ENCODE measurements at places on chromosomes 6 and 20.

- no peak for DNase-seq
These were observed 4.3 kb downstream of the ARFRP1 start for GRCh38 chr20:63703471-63703975.

- DNase-seq = no peak
These were observed 7.9 kb upstream of the ABHD12 start for GRCh38 chr20:25398376-25399036.

GRCh38 chr20:63005862-63006539, 763 bp downstream of the BHLHE23 start:
- no peak for DNase-seq

GRCh38 chr20:44211177-44212039, 837 bp upstream of the OSER1 start:
- DNase-seq = no peak

GRCh38 chr20:58403272-58403671, 14.2 kb downstream of the VAPB start:
- DNase-seq = no peak

GRCh38 chr6:70834520-70834919, 122.3 kb downstream of the B3GAT2 start:
- DNase-seq = no peak

- no peak for DNase-seq
These were observed 7.0 kb downstream of the KAT14 start for GRCh38 chr20:18144541-18145099.

- no peak for DNase-seq
These were observed 14.3 kb upstream of the FOXP4 start for GRCh38 chr6:41531591-41532582.

DNA sequence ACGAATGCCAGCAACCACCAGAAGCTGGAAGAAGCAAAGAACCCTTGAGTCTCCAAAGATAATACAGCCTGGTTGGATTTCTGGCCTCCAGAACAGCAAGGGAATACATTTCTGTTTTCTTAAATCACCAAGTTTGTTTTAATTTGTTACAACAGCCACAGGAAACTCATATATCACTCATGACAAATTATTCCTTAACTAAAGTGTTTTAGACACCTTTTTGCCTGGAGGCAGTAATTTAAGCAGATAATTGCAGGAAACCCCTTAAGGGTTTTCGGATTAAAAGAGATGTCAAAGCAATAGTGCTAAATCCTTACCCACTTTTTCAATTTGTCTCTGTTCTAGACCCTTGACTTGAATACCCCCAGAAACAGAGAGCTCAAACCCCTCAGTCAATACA, 1050.0 kb downstream of the EPHA7 start:
- no peak for DNase-seq

GRCh38 chr6:11023032-11023431, 21.1 kb downstream of the ELOVL2 start:
- DNase-seq = no peak

DNA sequence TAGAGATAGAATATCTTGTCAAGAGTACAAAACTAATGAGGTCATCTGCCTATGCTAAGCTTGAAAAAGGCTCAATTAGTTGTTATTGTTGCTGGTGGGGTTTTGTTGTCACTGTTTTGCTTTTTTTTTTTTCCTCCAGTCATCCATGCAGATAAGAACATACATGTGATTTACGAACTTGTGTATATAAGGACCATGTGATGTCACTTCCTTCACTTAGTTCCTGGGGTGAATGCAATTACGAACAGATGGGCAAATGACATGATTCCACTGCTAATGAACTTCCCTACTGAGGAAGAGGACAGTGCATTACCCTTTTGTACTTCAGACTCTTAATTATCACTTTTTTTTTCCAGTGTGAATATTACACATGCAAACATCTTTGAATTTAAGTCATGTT, 1175.3 kb upstream of the GJE1 start:
- no peak for DNase-seq

GRCh38 chr6:19037607-19038006, 650.5 kb downstream of the RNF144B start:
- DNase-seq = no peak

DNA sequence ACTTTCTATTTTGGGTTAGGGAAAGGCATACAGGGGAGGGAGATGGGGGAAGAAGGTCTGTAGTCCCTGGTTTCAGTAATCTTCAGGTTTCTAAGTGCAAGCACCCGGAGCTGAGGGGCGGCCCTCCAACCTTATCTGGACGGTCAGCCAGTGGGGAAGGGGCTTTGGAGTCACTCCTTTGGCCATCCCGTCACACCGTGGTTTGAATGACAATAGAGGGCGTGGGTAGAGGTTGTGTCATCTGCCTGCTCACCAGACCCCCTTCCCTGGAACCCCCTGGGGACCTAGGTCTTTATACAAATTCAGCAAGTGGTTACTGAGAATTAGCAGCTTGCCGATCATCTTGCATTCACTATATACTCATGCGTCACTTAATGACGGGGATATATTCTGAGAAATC, 29.1 kb downstream of the STK35 start:
- DNase-seq = no peak

GRCh38 chr6:8000188-8000596, 64.0 kb downstream of the BLOC1S5 start:
- DNase-seq = no peak

- no peak for DNase-seq
These were observed 127.5 kb downstream of the EYA4 start for GRCh38 chr6:133368664-133369063.

- DNase-seq = no peak
These were observed 121.6 kb downstream of the PREX1 start for GRCh38 chr20:48706116-48706656.

DNA sequence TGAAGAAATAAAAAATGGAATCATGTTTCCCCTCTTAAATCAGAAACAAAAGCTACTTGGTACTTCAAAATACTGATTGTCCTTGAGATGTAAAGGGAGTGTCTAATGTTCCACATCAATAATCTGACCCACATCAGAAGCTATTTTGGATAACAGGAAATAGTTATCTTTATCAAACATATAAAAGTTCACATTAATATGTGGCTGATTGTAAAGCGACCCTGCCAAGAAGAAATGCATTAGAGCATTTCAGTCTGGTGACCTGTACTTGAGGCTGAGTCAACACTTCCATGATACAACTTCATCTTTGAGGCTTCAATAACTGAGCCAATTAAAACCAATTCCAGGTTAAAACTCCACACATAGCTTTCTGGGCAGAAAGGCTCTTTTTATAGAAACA, 31.8 kb downstream of the SYNE1 start:
- DNase-seq = no peak

- DNase-seq = no peak
These were observed 60.5 kb upstream of the BHLHE23 start for GRCh38 chr20:63067266-63067635.

DNA sequence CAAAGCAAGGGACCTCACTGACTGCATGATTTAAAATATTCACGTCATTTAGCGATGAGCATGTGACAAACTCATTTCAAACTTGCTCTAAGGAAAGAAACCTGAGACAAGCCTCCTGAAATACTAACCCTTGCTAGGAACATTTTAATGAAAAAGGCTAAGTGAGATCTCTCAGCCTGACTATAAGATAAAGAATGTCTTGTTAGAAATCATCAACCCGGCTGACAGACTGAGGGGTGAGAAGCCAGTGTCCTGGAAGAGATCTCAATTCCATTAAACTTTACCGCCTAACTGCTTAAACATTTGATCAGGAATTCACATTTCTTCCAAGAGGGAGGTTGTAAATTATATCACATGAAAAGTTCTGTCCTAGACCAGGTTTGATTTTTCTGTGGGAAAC, 274.8 kb upstream of the EXOC2 start:
- no peak for DNase-seq

GRCh38 chr6:71490876-71491275, 202.3 kb downstream of the OGFRL1 start:
- no peak for DNase-seq

DNA sequence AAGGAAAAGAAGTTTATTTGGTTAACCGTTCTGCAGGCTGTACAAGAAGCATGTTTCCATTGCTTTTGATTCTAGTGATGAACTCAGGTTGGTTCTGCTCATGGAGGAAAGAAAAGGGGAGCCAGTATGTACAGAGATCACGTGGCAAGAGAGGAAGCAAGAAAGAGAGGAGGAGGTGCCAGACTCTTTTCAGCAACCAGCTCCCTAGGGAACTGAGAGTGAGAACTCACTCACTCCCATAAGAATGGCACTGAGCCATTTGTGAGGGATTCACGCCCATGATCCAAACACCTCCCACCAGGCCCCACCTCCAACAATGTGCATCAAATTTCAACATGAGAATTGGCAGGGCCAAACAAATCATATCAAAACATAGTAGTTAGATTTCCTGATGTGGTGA, 649.1 kb downstream of the EPM2A start:
- no peak for DNase-seq

DNA sequence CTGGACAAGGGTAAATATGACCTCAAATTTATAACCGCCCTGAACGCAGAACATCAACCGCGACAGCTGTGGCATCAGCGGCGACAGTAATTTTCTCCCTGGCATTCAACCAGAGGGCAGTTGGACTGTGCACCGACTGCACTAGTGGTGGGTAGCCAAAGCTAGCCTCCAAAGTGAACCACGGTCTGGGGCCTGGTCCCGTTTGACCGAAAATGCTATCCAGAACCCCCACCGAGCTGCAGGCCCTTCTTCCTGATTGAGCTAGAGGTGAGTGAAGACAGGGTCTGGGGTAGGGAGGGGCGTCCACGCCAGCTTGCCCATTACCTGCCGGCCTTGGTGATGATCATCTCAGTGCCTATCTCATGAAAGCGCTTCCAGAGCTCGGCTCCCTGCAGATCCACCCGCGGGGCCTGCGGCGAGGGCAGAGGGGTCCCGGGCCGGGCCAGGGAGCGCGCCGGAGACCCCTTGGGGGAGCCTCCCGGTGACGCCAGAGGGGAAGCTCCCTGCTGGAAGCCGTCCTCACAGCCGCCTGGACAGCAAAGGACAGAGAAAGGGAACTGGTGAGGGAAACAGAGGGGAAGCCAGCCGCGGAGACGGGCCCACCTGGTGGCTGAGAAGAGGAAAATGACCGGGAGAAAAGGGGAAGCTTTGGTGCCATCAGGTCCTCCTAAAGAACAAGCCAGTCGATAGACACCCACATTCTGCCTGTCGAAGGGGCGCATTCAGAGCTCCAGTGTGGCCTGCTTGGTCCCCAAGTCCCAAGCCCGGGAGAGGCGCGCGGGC, 2.0 kb downstream of the TBX18 start:
- DNase-seq = no peak

GRCh38 chr6:168578036-168578435, 137.1 kb downstream of the SMOC2 start:
- no peak for DNase-seq

DNA sequence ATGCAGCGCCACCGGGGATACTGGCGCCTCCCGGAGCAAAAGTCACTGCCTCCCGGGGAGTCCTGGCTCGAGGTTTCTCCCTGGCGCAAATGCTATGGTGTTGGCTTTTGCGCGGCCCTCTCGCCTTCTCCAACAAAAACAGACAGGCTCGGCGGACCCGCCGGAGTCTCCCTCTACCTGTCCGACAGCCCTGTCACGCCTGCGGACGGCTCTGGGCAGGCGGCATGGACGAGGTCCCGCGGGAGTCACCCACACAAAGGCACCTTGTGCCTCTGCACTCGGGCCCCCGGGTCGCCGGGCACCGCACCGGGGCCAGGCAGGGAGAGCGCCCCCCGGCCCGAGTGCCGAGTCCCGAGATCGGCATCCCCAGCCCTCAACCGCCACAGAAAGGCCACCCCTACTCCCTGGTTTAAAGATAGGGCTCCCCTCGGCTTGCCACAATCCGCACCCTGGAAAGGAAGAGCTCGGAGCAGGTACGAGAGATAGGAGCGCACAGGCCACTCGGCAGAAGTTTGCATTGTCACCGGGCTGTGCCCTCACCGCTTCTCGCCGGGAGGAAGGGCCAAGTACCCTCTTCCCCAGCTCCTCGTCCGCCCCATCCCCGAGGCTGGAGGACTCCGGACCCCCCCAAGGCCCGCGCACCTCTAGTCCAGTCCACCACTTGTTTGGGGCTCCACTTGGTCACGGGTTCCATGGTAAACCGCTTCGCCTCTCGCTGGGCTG, 903 bp downstream of the CNKSR3 start:
- no peak for DNase-seq
